ENCODE measurements at places on chromosomes 7 and 10. TPM values are rescaled to one million over a fixed set of nuclear protein-coding genes. Genes with fewer than 3 reads are reported as not detected.

The TFR2 gene
- 0.43 TPM for total RNA-seq

- no peaks in the 10 kb centered on the region for H3K27me3 ChIP-seq
- no peaks in the 10 kb centered on the region for H3K36me3 ChIP-seq
- H3K4me3 ChIP-seq, result no peak overlapping the region
- no peak overlapping the region for H3K27ac ChIP-seq
- no peak for DNase-seq
- H3K4me1 ChIP-seq, result no peaks in the 10 kb centered on the region
Measured at GRCh38 chr7:12130609-12131008, 80.5 kb upstream of the TMEM106B start.

The MOSPD3 gene
- 7.1 TPM for total RNA-seq

The KIAA1549 gene
- total RNA-seq, result 8.6 TPM
